ENCODE measurements at places on chromosomes 13 and 19. TPM values are rescaled to one million over a fixed set of nuclear protein-coding genes. Genes with fewer than 3 reads are reported as not detected.
A peak's percentile ranks its signal among the peaks of the same experiment; 100 is the strongest.

DNA sequence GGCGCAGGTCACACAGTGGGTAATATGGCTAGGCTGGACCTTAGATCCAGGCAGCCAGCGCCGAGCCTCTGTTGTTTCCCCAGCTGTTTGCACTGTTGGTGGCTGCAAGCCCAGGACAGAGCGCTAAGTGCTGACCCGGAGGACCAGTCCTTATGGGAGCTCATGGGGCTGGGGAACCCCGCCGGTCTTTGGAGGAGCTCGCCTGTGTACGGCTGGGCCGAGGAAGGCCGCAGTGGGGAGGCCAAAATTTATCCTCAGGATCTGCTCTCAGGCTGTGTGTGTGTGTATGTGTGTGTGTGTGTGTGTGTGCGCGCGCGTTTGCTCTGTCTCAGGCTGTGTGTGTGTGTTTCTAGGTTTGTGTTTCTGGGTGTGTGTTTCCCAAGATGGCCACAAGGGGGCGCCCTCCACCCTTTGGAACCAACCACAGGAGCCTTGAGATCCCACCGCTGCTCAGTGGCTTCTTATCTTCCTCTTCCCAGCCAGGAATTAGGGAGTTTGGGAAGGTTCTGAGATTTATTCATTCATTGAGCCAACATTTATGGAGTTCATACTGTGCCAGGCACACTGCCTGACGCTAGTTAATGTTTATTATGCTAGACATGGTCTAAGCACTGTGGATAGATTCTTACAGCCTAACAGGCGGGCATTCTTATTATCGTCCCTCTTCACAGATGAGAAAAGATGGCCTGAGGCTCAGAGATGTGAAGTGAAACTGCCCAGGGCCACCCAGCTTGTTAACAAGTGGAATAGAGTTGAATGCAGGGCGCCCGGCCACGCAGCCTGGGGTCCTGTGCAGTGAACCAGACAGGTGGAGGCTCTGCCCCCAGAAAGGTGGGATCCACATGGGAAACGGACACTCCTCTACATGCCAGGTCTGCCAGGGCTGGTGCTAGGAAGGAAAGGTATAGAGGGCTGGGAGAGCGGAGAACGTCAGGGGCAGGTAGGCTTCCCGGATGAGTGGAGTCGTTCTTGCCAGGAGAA lies 13.0 kb downstream of the PGLYRP1 start:
- no peak for DNase-seq

DNA sequence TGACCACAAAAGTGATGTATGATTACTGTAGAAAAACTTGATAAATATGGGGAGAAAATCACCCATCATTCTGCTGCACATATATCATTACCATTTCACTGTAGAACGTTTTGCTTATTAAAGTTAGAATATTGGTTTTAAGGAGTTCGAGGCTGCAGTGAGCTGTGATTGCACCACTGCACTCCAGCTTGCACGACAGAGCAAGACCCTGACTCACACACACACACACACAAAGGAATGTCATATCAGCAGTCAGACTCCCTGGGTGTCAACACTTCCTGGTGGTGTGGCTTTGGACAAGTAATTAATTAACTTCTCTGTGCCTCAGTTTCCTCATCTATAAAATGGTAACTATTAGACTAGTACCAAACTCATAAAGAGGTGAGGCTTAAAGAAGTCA lies 11.3 kb upstream of the PNMA8A start:
- DNase-seq: no peak

DNA sequence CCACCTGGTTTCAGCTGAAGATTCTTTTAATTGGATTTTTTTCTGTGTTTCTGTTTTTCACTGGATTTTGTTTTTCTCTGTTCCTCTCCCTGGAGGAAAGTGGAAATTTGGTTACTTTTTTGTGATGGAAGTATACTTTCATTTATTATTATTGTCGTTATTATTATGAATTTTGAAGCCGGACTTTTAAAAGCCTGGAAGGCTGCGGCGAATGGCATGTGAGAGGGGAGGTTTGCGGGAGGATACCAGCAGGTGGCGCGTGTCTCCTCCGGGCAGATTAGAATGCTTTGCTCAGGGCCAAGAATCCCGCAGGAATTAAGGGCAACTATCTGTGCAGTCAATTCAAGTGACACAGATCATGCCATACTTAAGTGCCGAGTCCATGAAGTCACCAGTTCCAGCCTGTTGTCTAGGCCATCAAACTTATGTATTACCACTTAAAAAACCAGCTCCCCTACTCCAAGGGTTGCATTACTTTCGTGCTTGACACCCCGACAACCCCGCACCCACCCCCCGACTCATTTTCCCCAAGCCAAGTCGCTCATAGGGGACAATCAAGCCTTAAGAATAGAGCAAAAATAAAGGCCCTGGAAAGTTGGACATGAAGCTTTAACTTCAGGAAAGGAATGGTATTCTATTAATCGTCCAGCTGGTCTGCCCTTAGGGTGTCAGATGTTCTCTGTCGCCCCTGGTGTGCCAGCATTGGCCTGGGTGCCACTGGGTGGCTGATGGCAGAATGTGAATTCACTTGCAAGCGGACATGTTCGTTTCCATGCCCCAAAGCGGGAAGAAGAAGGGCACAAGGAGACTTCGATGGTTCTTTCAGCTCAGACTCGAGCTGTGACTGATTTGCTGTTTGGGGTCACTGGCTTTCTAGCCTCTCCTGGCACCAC lies 1.3 kb upstream of the LRCH1 start:
- peak; percentile 72 for DNase-seq

- no peak for DNase-seq
These were observed 74.0 kb downstream of the TBC1D4 start for GRCh38 chr13:75407998-75408397.

CHST8 gene
- not detected for total RNA-seq

GRCh38 chr19:45769821-45770191 lies 754 bp upstream of the SIX5 start:
- DNase-seq: no peak
